Activated naive CD4-positive, alpha-beta T cell (primary cell): ENCODE measurements at places on chromosomes 3 and 15.
A peak's percentile ranks its signal among the peaks of the same experiment; 100 is the strongest.

DNA sequence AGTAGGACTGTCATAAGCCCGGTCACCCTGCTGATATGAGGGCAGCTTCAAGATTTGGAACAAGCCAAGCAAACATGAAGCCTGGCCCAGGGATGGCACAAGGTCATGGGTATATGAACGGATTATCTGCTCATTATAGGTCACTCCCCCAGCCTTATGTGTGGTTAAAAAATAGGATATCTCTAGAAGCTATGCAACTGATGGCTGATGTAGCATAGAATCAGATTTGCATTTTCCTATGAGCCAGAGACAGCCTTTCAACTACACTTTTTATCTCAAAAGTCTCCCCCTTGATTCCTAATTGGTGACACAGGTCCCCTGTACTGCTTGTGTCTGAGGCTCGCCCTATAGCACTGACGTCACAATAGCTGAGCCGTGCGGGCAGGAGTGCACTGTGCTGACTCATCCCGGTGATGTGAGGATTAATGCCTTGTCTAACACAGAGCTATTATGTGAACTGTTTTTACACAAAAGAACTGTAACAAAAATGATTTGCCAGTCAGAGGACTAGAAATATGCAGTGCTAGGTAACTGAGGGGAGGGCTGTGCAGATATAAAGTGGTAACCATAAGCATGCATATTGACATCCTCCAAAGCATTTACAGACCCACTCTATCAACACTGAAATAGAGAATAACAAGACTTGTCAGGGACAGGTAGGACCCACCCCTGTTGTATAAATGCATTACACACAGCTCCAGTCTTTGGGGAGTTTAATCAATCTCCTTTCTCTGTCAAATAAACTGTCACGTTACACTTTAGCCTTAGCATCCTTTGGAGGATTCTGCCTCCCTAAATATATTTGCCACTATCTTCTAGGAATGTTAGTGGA, 204.9 kb downstream of the TIGIT start:
- no peak for DNase-seq

- DNase-seq: no peak
These were observed 65.6 kb downstream of the LMLN start for GRCh38 chr3:198025644-198026043.

GRCh38 chr3:14467814-14468620, 65.6 kb downstream of the SLC6A6 start:
- no peak for DNase-seq

- no peak for DNase-seq
These were observed 37.9 kb downstream of the ETV5 start for GRCh38 chr3:186070996-186071395.

DNA sequence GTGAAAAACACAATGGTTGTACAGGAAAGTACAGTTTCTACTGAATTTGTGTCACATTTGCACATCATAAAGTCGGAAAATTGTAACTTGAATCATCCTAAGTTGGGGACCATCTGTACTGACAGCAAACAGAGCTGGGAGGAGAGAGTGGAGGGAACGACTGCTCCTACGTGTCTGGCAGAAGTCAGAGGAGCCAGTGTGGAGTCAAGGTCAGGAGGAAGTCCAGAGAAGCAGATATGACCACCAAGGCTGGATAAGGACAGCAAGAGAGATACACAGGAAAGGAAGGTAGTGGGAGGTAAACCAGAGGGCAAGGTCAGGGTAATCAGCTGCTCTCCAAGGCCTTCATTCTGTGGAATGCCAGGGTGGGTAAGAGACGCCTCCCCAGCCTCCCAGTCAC, 2.7 kb upstream of the CILP start:
- DNase-seq: no peak

DNA sequence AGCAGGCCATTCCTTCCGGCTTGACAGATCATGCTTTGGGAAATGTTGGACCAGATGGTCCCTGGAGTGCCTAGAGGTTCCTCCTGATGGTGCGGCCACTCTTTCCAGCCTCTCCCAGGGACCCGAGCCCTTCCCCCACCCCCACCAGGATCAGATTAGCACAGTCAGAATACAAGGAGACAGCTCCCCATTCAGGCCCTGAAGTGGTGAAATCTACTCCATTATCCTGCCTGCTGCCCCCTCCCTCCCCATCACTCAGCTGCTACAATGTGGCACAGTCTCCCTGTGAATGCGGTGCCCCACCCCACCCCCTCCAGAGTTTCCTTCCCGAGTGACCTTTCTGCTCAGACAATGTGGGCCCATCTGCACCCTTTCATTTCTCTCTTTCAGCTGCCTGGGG, 29.4 kb downstream of the RNU5B-1 start:
- no peak for DNase-seq

DNA sequence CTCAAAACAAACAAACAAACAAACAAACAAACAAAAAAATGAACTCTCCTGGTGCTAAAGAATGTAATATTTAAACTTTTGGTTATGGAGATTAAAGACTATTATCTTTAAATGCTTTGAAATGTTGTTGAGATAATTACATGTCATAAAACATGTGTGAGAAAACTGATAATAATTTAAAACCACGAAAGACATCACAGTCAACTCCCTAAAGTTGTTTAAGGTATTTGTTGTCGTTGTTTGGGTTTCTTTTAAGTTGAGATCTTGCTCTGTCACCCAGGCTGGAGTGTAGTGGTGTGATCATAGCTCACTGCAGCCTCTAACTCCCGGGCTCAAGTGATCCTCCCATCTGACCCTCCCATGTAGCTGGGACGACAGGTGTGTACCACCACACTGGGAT, 12.0 kb downstream of the EFCAB12 start:
- no peak for DNase-seq

GRCh38 chr15:69290346-69291164, 8.2 kb upstream of the PAQR5 start:
- no peak for DNase-seq

DNA sequence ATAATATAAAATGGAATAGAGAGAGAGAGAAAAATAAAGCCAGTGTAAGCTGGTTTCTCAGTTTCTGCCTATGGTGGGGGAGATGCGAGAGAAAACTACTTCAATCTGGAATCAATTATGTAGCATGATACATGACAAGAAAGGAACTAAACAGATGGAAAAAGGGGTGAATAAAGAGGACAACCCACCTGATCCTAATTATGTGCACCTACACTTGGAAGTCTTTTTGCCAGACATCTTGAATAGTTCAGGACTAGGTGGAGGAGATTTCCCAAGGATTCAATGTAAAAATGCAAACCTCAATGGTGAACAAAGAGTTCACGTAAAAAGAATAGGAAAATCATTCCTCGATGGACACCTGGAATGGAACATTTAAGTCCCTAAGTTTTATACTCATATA, 524.4 kb upstream of the RGMA start:
- no peak for DNase-seq

GRCh38 chr3:193863657-193864357, 270.8 kb downstream of the OPA1 start:
- no peak for DNase-seq

GRCh38 chr3:134473868-134474546, 11.8 kb downstream of the ANAPC13 start:
- DNase-seq: peak; percentile 47

DNA sequence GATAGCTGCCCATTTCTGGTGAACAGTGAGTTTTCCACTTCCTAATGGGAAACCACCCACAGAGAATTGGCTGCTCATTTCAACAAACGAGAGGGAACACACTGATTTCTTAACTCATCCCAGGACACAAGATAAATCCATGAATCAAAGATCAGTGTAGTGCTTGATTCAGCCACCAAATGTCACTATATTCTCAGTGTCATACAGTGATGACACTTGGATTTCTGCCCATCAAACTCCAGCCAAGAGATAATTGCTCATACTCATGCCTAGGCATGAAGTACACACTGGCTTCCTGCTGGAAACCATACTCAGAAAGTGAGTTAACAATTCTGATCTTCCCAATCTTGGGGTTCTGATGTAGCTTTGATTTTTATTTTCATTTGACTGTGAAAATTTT, 35.4 kb upstream of the GRM7 start:
- no peak for DNase-seq

DNA sequence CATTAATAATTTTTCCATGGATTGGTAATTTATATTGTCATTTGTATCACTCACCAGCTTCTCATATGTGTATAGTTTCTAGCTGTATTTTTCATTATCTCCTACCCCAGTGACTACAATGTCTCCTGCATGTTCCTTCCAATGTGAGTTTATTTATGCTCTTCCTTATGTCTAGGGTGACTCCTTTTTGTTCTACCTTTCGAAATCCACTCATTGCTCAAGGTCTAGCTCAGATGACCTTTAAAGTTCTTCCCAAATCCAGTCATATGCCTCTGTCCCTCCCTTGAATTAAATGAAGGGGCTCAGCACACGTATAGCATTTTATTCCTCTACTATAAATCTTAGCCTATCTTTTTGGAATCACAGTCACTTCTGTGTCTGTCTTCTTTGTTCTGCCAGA, 53.0 kb downstream of the TMEM45A start:
- DNase-seq: no peak

DNA sequence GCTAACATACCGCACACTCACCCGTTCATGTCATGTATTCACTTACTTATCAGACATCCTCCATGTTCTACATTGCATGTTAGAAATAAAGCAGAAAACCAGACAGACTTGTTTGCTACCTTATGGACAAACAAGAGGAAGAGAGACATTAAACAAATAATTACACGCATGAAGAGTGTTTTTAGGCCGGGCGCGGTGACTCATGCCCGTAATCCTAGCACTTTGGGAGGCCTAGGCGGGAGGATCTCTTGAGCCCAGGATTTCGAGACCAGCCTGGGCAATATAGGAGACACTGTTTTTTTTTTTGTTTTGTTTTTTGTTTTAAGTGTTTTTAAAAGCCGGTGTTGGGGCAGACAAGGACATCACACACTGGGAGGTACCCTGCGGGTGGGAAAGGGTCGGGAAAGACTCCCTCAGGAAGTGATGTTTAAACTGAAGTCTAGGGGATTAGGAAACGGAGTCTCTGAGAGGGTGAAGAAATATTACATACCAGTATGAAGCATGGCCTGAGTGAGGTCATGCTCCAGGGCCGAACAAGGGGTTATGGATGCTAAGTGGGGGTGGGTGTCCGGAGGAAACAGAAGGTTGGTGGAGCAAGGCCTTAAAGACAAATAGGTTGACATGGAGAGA, 2.1 kb upstream of the USP3 start:
- DNase-seq: no peak

DNA sequence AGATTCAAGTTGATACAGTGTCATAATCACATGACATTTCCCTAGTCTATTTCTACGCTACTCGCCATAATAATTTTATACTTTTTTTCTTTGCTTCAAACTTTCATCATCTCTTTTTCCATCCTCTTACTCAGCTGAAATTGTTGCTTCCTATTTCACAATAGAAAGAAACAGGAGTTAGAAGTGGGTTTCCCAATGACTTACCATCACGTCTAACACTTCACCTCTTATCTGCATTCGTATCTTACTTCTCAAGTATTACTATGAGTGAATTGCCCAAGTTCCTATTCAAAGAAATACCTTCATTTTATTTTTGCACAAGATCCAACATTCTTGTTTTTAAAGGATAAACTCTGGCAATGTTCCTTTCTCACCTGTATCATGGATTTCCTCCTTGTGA, 1539.9 kb downstream of the SI start:
- DNase-seq: no peak

DNA sequence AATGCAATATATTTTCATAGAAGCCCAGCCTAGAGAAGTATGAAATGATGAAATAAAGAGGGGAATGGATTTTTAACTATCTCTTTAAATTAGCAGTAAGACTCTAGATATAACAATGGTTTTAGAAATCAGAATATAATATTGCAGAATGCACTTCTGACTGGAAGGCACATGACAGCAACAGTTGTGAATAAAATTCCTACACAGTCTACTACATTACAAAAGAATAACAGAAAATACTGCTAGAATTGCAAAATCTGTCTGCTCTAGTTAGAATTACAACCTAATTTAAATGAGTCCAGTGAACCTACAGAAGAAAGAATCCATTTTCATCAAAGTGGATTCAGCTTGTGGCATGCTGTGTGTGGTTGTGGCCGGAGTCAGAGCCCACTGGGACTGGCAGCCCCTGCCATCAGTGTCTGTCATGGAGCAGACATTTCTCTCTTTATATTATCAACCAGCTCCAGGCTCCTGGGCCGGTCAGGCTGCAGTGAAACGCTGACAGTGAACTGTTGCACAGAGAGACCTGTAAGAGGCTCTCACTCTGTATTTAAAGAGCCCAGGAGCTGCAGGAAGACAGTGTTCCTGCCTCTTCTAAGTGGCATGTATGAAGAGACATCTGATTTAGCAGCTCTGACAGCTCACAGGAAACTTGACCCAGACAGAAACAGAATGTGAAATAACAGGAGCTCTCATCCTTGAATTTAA, 1523.8 kb upstream of the CADM2 start:
- no peak for DNase-seq

GRCh38 chr15:45386420-45386819, 8.1 kb upstream of the GATM start:
- no peak for DNase-seq

DNA sequence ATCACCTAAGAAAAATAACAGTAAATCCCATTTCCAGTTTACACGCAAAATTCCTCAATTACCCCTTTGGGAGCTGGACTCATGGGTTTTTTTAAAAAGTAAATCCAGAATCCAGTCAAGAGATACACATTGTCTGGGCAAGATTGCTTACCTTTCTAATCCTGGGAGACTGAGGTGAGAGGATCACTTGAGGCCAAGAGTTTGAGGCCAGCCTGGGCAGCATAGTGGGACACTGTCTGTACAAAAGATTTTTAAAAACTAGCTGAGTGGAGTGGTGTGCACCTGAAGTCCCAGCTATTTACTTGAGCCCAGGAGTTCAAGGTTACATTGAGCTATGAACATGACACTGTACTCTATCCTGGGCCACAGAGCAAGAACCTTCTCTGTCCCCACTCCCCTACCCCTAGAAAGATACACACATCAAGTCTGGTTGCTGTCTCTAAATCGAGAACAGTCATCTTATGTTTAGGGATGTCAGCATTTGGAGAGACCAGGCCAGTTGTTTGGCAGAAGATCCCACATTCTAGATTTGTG, 39.0 kb downstream of the DAG1 start:
- no peak for DNase-seq

DNA sequence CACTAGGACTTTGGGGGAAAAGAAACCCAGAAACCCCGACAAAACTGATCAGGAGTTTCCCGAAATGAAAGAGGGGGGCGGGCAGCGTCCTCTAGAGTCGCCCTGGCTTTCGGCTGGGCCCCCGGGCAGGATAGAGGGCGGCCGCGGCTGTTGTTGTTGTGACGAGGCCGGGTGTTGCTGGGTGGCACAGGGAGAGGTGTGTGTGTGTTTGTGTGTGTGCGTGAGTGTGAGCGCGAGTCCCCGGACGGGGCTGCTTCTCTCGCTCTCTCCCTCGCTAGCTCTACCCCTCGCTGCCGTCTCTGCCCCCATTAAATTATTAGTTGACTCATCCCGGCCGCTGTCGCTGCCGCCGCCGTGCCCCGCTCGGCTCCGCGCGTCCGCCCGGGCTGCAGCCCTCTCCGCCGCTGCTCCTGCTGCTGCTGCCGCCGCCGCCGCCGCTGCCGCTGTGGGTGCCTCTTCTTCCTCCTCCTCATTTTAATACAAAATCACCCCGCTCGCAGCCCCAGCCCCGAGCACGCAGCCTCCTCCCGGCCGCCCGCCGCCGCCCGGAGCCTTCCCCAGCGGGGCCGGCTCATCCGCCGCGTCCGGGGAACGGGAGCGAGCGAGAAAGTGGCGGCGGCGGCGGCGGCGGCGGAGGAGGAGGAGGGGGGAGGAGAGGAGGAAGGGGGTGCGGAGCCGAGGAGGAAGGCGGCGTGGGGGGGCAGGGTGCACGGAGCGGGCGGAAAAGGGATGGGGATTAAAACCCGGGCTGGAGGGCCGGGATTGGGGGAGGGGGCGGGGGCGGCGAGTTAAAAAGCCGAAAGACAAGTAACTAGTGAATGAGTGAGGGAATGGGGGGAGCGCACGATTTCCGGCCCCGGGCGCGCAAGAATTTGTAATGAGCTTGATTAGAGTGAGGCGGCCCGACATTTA, at the start of gene SATB1:
TSS of gene SATB1 (minus strand) at position 611 of the 912 bp plus-strand sequence. CDS start 4,372 bp downstream, outside the sequence.
- DNase-seq: peak; percentile 63
